B cell (primary cell): ENCODE measurements at places on chromosomes 2 and 18.
A peak's percentile ranks its signal among the peaks of the same experiment; 100 is the strongest.

GRCh38 chr18:66994790-66995189 lies 390.9 kb upstream of the CDH19 start:
- no peak for DNase-seq
- H3K27ac ChIP-seq, result no peak overlapping the region
- no peaks in the 10 kb centered on the region for H3K27me3 ChIP-seq

GRCh38 chr2:65402780-65403528 lies 29.4 kb downstream of the SPRED2 start:
- H3K27me3 ChIP-seq, result no peaks in the 10 kb centered on the region
- peaks cover 7% of the 10 kb centered on the region for H3K4me1 ChIP-seq
- no peaks in the 10 kb centered on the region for H3K36me3 ChIP-seq
- DNase-seq, result no peak
- no peak overlapping the region for H3K4me3 ChIP-seq
- H3K27ac ChIP-seq, result no peak overlapping the region

DNA sequence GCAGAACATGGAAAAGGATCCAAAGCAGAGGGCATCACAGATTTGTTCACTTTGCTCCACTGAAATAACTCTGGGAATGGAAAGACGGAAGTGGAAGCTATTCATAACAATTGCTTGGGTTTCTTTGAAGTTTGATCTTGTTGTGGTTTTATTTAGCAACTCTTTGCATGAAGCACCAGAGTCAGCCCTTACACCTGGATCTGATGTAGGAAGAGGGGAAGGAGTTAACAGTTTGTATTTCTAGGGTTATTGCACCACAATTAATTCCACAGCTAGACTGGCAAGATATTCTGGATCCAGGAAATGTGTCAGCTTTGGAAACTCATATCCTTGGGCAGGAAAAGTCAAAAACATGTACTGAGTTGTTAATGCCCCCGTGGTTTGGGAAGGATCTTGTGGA lies 1143.4 kb downstream of the CNTNAP5 start:
- no peak overlapping the region for H3K4me3 ChIP-seq
- no peak overlapping the region for H3K27ac ChIP-seq
- no peak for DNase-seq
- no peaks in the 10 kb centered on the region for H3K36me3 ChIP-seq

DNA sequence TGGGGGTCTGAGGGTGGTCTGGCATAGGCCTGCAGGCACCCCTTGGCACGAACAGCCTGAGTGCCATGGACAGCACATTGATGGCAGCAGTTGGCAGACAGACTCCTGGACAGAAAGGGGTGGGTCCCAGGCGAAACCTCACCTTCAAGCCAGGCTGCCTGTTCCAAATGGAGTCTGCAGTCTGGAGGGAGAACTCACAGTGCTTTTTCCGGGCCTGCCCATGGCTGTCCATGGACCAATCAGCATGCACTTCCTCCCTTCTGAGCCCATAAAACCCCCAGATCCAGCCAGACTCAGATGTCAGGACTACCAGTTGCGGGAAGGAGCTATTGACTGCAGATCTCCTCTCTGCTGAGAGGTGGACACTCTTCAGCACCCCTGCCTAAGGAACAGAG lies 694.6 kb upstream of the ACVR2A start:
- H3K4me1 ChIP-seq, result no peaks in the 10 kb centered on the region
- H3K27me3 ChIP-seq, result no peaks in the 10 kb centered on the region
- H3K36me3 ChIP-seq, result no peaks in the 10 kb centered on the region

- H3K4me1 ChIP-seq, result no peaks in the 10 kb centered on the region
- DNase-seq, result no peak
- peaks cover 4% of the 10 kb centered on the region for H3K27me3 ChIP-seq
- H3K4me3 ChIP-seq, result no peak overlapping the region
- H3K27ac ChIP-seq, result no peak overlapping the region
- H3K36me3 ChIP-seq, result no peaks in the 10 kb centered on the region
These were observed 84.7 kb downstream of the TNFRSF11A start for GRCh38 chr18:62409821-62410220.

GRCh38 chr2:31268344-31268743 lies 34.4 kb downstream of the EHD3 start:
- DNase-seq, result no peak
- no peaks in the 10 kb centered on the region for H3K27me3 ChIP-seq
- H3K4me1 ChIP-seq, result peaks cover 15% of the 10 kb centered on the region

GRCh38 chr18:50709193-50709592 lies 110.6 kb downstream of the MRO start:
- no peak for DNase-seq
- H3K27ac ChIP-seq, result no peak overlapping the region
- no peaks in the 10 kb centered on the region for H3K27me3 ChIP-seq

DNA sequence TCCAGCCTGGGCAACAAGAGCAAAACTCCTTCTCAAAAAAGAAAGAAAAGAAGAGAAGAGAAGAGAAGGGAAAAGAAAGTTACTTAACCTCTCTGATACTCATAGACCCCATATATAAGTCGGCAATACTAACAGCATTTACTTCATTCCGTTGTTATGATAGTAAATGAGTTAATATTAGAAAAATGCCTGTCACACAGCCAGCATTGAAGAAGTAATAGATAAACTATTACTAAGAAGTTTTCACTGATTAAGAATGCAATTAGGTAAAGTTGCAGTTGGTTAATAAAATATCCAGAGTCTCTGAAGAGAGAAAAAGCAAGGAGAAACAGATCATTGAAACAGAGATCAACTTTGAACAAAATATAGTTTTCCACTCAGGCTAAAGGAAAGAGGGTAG lies 161.3 kb upstream of the UBE2E3 start:
- H3K36me3 ChIP-seq, result no peaks in the 10 kb centered on the region
- no peak overlapping the region for H3K27ac ChIP-seq
- H3K4me3 ChIP-seq, result no peak overlapping the region
- H3K27me3 ChIP-seq, result no peaks in the 10 kb centered on the region

DNA sequence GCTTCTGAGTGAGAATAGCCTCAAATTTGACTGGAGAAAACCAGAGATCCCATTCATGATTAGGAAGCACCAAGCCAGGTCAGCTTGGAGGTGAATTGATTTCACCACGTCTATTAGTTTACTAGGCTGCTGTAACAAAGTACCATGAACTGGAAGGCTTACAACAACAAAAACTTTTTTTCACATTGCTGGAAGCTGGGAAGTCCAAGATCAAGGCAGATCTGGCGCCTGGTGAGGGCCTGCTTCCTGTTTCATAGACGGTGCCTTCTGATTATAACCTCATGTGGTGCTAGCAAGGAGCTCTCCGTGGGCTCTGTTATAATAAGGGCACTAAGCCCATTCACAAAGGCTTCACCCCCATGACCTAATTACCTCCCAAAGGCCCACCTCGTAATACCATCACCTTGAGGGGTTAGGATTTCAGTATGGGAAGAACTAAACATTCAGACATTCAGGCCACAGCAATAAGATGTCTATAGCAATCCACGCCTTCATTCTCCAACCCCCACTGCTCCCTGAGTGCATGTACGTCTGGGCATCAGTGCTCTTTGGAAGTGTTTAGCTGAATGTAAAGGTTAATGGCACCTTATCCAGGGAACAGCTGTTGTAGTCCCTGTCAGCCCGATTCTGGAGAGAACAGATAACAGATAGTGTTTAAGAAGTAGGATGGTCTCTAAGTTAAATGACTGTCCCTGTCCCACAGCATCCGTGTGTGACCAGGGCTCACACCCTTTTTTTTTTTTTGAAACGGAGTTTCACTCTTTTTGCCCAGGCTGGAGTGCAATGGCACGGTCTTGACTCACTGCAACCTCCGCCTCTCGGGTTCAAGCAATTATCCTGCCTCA lies 89.2 kb downstream of the SOCS6 start:
- no peak overlapping the region for H3K4me3 ChIP-seq
- H3K27me3 ChIP-seq, result no peaks in the 10 kb centered on the region
- no peak for DNase-seq
- no peaks in the 10 kb centered on the region for H3K36me3 ChIP-seq
- no peak overlapping the region for H3K27ac ChIP-seq
- H3K4me1 ChIP-seq, result no peaks in the 10 kb centered on the region

DNA sequence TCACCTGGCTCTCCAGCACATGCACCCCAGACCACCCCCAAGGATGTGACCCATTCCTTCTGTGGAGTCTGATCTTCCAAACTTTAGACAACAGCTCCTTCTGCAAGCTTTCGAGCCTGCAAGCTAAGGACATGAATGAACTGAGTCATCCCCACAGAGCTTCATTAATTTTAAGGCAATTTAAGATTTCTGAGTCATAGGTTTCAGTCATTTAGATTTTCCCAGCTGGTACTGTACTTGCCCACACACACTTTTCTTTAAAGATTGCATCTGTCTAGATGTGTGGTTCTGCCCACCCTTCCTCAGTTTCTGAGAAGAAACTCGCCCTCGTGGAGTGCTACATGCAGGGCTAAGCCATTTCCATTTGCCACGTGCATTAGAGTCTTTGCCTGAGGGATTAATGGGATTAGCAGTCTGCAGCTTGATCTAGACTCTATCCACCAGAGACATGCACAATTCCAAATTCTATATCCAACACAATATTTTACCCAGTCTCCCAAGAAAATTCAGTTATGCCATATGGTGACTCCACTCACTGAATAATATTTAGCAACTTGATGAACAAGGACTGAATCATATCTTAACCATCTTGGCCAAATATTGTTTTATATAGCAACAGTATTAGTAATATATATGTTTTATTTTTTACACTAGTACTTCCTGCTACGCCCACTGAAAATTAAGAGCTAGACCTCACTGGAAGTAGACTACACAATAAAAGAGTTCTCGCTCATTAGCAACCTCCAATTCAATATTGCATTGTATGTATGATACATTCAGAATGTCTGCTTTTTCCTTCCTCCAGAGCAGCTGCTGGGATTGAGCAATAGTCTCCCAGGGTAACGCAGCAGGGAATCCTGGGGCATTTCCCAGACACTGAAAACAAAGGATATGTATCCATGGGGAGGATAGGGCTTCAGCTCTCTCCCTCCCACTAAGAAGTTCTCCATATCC lies 14.3 kb upstream of the TRIB2 start:
- H3K4me3 ChIP-seq, result no peak overlapping the region
- no peak for DNase-seq
- no peaks in the 10 kb centered on the region for H3K36me3 ChIP-seq
- H3K27ac ChIP-seq, result no peak overlapping the region

DNA sequence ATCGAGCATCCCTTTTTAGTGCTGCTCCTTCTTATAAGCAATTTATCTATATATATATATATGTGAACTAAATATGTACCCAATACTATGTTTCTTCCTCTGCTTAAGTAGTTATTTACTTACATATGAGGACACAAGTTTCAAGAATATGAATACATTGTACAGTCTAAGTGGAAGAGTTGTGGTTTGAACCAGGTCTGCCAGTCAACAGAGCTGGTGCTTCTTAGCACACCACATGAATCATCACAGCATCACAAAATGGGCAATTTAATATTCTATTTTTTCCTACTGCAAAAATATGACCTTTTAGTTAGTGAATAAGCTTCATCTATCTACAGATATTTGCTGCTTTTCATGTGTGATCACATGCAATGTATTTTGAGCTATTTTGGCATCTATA lies 64.4 kb upstream of the SPAG16 start:
- H3K4me1 ChIP-seq, result no peaks in the 10 kb centered on the region
- H3K36me3 ChIP-seq, result no peaks in the 10 kb centered on the region
- H3K27me3 ChIP-seq, result no peaks in the 10 kb centered on the region
- H3K4me3 ChIP-seq, result no peak overlapping the region
- H3K27ac ChIP-seq, result no peak overlapping the region

GRCh38 chr2:62577994-62578781 lies 72.2 kb upstream of the TMEM17 start:
- H3K27me3 ChIP-seq, result no peaks in the 10 kb centered on the region
- no peaks in the 10 kb centered on the region for H3K36me3 ChIP-seq
- H3K27ac ChIP-seq, result no peak overlapping the region

GRCh38 chr2:222433332-222434173 lies 9.2 kb downstream of the SGPP2 start:
- H3K36me3 ChIP-seq, result no peaks in the 10 kb centered on the region
- DNase-seq, result peak; percentile 43
- no peak overlapping the region for H3K4me3 ChIP-seq
- no peak overlapping the region for H3K27ac ChIP-seq

DNA sequence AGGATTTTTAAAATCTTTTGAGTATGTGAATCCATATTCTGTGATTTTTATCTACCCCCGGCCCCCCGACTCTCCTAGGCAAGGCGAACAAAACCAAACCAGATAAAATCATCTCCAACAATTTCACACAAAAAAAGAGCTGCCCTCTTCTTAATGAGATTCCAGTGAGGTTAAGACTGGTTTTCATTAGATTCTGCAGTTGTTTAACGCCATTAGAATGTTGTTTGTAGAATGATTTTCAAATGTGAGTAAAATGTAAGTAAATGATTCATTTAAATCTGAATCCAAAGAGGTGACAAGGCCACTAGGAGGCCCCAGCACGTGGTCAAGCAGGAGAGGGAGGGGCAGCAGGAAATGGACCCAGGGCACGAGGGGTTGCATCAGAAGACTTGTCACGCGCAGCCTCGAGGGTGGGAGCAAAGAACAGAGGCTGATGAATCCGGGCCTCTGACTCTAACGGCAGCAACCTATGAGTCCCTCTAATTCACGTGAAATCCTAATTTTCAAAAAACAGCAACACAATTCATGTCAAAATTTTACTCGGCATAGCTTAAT lies 24.3 kb upstream of the KLHL29 start:
- no peaks in the 10 kb centered on the region for H3K4me1 ChIP-seq
- H3K27ac ChIP-seq, result no peak overlapping the region
- no peaks in the 10 kb centered on the region for H3K36me3 ChIP-seq
- H3K27me3 ChIP-seq, result peaks cover 20% of the 10 kb centered on the region

GRCh38 chr2:15432642-15433256 lies 128.4 kb downstream of the NBAS start:
- H3K4me3 ChIP-seq, result no peak overlapping the region
- H3K27me3 ChIP-seq, result no peaks in the 10 kb centered on the region
- H3K36me3 ChIP-seq, result no peaks in the 10 kb centered on the region
- no peak for DNase-seq
- H3K27ac ChIP-seq, result no peak overlapping the region
- H3K4me1 ChIP-seq, result no peaks in the 10 kb centered on the region

DNA sequence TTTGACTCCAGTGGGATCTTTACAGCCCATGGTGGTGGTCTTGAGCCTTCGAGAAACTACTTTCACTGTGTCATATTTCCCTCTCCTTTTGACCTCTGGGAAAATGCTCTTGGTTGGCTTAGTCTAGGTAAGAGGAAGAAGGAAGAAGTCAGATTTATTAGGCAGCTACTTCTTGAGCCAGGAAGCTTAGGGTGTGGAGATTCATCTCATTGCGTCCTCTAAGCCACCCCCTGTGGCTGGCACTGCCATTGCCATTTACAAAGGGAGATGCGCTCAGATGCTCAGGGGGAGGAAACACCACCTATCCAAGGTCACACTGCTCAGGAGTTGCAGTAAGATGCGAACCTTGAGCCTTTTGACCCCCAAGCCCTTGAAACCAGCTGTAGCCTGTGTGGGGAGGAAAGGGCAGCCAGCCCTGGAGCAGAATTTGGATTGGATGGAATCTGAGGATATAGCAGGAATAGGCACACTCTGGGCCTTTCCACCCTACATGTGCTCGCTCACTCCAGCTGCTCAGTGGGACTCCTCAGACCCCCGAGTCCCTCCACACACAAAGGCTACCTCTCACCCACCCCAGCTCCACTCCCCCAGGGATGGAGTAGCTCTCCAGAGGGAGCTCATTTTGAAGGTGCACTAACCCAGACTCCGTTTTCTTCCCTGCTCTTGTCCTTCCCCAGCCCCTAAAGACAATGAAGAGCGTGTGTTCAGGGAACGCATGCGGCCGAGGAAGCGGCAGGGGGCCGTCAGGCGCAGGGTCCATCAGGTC lies 321.3 kb upstream of the EPAS1 start:
- H3K27ac ChIP-seq, result no peak overlapping the region
- DNase-seq, result no peak
- H3K27me3 ChIP-seq, result no peaks in the 10 kb centered on the region
